ENCODE measurements at places on chromosomes 7 and 10. TPM values are rescaled to one million over a fixed set of nuclear protein-coding genes. Genes with fewer than 3 reads are reported as not detected.

GRCh38 chr7:146654048-146654447, 537.4 kb downstream of the CNTNAP2 start:
- DNase-seq, result no peak

GRCh38 chr7:36497775-36498174, 108.1 kb downstream of the ANLN start:
- no peak for DNase-seq

- DNase-seq, result no peak
Observed at GRCh38 chr10:49281461-49281860, 17.5 kb upstream of the C10orf71 start.

GRCh38 chr10:45451407-45451806, 77.4 kb downstream of the ALOX5 start:
- DNase-seq, result no peak

GRCh38 chr10:72044417-72045041, 43.8 kb downstream of the SPOCK2 start:
- DNase-seq, result no peak

DNA sequence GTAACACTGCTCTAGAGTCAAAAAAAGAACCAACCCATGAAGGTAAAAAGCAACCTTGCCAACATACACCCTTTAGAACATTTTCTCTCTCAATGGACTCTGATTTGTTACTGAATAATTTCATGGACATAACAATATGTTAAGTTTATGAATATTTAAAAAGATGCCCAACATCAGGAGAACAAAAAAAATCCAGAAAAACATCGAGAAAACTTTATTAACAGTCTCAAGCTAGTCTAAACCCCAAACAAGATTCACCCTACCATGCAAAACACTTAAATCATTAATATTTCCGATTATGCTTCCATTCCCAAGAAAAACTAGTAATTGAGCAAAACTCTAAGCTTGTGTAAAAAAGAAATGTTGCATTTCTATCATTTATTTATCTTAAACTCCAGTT, 46.7 kb downstream of the OSBPL3 start:
- DNase-seq, result no peak

GRCh38 chr10:101485207-101485606, 102.8 kb downstream of the POLL start:
- no peak for DNase-seq

GRCh38 chr10:112226439-112227248, 43.1 kb upstream of the GPAM start:
- no peak for DNase-seq

DNA sequence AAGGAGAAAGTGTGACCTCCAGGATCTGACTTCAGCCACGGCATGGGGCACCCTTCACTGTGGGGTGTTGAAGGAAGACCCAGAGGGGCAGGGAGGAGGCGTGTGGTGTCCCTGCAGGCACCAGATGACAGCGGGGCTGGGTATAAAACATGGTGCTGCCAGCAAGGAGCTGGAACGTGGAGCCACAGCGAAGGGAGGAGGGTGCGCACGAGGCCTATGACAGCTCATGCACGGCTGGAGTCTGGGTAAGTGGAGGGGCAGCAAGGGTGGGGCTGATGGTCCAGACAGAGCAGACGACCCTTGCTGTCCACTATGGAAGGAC, 27.8 kb upstream of the FOXL3 start:
- no peak for DNase-seq

DNA sequence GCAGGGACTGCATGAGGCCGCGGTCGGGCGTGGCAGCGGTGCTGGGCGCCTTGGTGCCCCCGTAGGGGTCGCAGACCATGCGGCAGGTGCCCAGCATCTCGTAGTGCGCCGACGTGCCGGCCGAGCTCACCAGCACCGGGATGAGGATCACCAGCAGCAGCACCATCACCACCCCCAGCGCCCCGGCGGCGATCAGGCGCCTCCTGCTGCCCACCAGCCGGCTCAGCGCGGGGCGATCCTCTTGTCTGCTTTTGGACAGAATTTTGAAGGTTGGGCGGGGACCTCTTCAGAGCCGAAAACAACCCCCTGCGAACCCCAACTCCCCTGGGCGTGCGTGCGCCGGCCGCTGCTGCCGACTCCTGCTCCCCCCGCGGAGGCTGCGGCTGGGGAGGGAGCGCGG, 779 bp downstream of the C1QL3 start:
- no peak for DNase-seq

- no peak for DNase-seq
Observed at GRCh38 chr10:22736134-22736533, 21.8 kb upstream of the PIP4K2A start.

Gene SLC39A12
- total RNA-seq, result not detected

Gene FBXO24
- total RNA-seq, result 0.70 TPM

- DNase-seq, result no peak
Observed at GRCh38 chr10:101261702-101262101, 32.4 kb upstream of the LBX1 start.

Gene SPDYE18
- total RNA-seq, result 0.60 TPM
